ENCODE measurements at places on chromosomes 5 and 9.

DNA sequence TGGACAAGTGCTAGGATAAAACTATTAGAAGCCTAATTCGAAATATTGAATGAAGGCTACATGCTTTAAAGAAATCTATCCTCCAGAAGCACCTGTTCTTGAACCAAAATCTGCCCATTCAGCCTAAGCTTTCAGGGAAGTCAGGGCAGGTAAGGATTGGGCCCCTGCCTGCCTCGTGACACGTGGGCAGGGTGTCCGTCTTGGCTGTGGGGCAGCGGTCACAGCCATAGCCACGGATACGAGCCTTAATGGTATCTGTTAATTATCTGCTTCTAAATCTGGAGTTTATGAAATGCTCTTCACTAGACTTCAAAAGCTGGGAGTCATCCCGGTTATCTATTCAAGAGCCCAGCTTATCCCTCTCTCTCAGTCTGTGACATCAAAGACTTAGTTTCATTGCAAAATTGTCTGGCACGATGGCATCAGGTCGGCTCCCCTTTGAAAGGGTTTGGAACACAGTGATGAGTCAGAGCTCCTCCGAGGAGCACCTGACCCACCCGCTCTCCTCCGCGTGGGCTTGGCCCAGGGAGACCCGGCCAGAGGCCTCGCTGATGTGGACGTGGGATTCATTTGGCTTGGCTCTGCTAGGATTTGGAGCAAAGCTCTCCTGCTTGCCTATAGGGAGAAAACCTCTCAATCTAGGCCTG is 135.9 kb downstream of the MACROH2A1 start:
- DNase-seq: no peak

DNA sequence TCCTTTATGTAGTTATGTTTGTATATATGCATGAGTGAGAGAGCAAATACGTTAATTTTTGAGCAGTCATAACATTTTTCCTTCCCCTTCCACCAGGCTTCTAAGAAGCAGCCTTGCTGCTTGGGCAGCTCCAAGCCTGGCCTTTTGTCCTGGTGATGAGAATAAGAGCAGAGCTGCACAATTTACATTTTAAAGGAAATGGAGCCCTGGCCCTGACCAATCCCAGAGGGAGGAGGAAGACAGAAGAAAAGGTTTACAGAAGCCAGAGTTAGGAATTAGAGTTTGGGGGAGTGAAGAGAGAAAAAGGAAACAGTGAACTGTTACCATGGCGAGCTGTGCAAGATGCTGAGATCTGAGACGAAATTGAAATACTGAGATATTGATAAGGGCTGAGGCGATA is 25.3 kb upstream of the EFNA5 start:
- no peak for DNase-seq

DNA sequence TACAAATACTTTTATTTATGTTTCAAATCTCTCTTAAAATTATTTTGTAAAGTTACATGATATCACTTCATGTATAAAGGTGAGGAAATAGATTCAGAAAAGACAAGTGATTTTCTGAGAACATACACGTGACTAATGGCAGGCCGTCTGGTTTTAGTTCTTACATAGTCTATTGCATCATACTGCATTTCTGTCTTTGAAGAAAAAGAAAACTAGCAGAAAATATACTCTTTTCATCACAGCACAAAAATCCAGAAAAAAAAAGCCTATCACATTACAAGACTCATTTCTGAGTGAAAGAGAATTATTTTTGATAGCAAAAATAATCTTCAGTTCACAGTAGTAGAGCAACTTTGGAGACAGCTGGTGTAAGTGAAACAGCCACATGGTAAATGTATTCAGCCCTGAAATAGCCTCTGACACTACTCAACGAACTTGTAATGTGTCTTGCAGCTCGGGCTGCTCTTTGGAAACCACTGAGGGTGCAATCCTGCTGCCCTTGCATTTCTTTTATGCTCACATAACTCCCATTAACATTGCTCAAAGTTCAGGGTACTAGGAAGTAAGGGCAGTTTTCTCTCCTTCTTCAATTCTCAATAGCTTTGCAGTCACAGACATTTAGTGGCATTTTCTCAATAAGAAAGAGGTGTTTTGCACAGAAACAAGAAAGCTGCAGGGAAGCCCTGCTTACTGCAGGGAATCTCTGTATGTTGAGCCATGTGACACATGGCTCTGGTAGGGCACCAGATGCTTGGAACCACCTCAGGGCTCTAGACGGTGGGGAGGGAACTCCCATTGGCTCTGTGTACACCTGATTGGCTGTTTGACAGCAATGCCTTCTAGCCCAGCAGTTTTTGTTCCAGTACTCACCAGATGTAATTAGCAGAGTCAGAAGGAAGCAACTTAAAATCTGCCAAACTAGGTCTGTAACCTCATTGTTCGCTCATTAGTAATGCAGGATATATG is 845.3 kb upstream of the PTPRD start:
- DNase-seq: no peak

- DNase-seq: no peak
These were observed 4.8 kb downstream of the MSX2 start for GRCh38 chr5:174729075-174729680.

DNA sequence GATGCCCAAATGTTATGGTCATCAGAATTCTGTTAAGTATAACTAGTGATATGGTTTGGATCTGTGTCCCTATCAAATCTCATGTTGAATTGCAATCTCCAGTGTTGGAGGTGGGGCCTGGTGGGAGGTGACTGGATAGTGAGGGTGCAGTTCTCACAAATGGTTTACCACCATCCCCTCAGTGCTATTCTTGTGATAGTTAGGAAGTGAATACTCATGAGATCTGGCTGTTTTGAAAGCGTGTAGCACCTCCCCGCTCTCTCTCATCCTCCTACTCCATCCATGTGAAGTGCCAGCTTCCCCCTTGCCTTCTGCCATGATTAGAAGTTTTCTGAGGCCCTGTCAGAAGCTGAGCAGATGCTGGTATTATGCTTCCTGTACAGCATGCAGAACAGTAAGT is 359.5 kb downstream of the TMEM167A start:
- no peak for DNase-seq

DNA sequence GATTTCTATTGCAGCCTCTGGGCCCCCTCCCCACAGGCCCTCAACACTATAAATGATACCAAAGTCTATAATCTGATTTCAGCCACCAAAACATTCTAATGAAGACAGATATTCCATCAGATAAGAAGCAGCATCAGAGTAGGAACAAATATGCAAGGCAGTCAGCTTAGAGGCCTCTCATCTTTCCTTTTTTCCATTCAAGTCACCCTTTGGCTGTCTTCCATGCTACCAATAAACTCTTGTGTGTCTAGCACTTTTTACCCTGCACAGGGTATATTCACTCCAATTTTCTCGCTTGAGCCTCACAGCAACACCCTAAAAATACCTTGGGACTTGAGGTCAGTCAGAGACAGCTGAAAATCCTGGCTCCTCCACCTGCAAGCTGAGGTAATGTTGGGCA is 193.7 kb downstream of the BRINP1 start:
- no peak for DNase-seq

- no peak for DNase-seq
These were observed 10.1 kb upstream of the CDH9 start for GRCh38 chr5:27048510-27048909.

All from stimulated activated CD8-positive, alpha-beta memory T cell treated with anti-CD3 and anti-CD28 coated beads, Interleukin-4, amount 100 ng/mL, for 1 hour (primary cell).